NCI-H187 (cell line): ENCODE measurements at places on chromosomes 13 and 19.
A peak's percentile ranks its signal among the peaks of the same experiment; 100 is the strongest.

- DNase-seq: no peak
These were observed 13.1 kb upstream of the ZNF888 start for GRCh38 chr19:52936151-52936953.

GRCh38 chr13:39044536-39044935 lies 6.3 kb downstream of the NHLRC3 start:
- no peak for DNase-seq

DNA sequence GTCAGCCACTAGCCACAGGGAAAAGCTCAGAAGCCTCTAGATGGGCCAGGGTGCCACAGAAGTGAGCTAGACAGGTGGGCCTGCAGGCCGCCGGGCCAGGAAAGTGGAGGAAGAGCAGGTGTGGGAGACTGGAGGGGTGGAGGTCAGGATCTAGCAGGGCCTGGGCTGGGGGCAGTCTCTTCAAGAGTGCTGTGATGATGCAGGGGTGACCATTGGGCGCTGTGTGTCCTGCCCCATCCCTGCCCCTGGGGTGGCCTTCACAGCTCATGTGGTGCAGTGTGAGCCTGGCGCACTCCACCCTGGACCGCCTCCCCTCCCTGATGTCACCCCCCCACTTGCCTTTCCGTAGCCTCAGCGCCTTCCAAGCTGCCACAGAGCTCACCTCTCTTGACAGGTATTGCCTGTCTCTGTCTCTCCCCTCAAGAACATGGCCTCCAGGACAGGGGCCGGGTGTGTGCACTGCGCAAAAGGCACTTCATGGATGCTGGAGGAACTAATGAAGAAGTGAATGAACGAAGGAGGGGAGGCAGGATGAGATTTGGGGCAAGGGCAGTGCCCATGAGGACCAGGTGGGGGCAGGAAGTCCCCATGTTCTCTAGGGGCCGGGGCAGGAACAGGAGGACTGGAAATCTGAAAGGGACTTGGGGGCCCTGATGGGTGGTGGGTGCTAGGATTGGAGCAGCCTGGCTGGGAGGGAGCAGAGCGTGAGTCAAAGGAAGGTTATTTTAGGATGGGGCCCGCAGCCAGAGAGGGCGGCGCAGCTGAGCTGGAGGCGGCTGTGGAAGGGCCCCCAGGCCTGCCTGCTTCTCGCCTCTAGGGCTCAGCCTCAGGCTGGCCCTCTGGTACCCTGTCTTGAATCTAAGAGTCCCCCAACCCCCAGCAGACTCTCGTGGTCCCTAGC lies 6.6 kb downstream of the SSBP4 start:
- no peak for DNase-seq

- no peak for DNase-seq
These were observed 83.6 kb downstream of the FGF14 start for GRCh38 chr13:102318233-102318632.

DNA sequence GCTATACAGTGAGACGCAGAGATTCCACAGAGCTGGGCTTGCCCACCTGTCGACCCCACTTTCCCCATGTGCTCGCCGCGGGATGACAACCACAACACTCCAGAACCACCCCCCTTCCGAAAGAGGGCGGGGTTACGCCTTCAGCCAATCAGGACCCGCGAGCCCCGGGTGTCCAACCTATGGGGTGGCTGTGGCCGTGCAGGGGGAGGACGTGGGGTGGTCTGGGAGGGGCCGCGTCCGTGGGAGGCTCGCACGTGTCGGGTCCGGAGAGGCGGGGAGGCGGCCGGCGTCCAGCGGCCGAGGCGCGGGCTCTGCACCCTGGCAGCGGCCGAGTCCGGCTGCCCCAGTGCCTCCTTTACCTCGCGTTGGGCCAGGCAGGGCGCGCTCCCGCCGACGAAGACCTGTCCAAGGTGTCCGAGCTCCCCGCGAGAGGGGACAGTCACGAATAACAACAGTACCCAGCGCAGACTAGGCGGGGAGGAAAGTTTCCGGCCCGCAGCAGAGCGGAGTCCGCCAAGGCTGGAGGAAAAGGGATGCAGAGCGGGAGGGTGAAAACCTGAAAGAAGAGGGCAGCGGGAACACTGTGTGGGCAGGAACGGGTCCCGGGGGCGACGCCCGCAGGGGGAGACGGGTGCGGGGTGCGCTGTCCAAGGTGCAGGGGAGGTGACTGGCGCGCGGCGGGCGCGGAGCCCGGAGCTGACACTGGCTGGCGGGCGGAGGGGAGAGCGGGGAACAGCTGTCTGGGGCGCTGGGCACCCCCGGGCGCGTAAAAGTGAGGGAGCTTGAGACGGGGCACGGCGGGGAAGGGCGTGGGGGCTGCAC lies 911 bp downstream of the ENOX1 start:
- peak; percentile 76 for DNase-seq

DNA sequence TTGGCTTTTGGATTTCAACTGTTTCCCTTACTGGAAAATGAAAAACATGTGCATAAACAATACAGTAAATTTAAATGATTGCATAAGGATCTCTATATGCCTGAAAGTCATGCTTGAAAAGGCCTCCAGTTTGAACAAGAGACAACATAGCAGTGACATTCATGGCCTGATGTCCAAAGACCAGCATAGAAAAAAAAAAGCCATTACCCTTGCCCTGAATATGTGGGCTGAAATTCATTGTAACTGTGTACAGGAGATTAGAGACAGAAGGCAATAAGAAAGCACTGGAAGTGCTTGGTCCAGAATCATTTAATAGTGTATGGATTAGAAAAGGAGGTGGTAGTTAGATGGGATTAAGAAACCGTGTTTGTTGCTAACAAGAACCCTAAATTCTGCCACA lies 15.4 kb downstream of the MIR17HG start:
- no peak for DNase-seq

GRCh38 chr19:9078651-9079050 lies 8.2 kb upstream of the OR1M1 start:
- DNase-seq: no peak

DNA sequence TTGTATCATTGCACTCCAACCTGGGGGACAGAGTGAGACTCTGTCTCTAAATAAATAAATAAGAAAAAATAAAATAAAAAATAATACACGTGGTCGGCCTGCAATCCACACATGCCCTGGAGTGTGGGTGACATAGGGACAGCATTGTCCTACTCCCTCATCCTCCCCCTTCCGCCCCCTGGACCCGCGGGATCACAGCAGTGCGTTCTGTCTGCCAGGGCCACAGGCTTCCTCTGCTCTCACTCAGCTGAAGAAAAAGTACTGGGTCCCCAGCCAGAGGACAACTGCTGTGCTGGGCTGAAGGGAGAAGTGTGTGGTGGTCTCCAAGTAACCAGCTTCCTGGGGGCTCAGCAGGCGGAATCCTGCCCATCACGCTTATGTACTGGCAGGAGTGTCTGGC lies 6.3 kb downstream of the BCAT2 start:
- no peak for DNase-seq
